IMR-90 (cell line): ENCODE measurements at places on chromosomes 7 and 10. TPM values are rescaled to one million over a fixed set of nuclear protein-coding genes. Genes with fewer than 3 reads are reported as not detected.

- peak; percentile 36 for DNase-seq
Measured at GRCh38 chr10:51386248-51386885, 312.1 kb downstream of the PRKG1 start.

DNA sequence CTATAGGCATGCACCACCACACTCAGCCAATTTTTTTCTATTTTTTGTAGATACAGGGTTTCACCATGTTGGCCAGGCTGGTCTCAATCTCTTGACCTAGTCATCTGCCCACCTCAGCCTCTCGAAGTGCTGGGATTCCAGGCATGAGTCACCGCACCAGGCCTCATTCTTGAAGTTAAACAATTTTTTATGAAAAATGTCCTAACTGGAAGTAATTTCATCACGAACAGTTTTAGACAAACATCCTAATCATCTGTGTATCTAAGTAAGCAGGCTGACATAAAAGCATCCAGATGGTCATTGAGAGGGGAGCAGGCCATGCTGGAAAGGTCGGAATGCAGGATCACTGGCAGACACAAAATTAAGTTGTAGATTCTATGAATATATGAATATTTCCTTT lies 269.1 kb downstream of the ZMYND11 start:
- peak; percentile 93 for DNase-seq

DNA sequence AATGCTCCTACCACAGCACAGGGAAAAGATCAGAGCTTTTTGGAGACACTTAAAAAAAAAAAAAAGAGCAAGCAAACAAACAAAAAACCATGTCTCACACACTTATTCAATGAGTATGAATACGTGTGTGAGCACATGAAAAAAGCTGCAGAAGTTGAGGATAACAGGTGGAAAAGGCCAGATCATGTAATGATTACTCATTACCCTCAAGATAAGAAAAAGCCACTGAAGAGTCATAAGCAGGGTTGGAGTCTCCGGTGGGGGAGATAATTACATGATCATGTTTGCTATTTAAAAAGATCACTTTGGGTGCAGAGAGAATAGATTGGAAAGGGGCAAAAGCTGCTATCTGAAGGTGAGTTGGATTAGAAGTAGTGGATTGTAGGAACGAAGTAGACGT lies 77.0 kb downstream of the POU6F2 start:
- no peak for DNase-seq

DNA sequence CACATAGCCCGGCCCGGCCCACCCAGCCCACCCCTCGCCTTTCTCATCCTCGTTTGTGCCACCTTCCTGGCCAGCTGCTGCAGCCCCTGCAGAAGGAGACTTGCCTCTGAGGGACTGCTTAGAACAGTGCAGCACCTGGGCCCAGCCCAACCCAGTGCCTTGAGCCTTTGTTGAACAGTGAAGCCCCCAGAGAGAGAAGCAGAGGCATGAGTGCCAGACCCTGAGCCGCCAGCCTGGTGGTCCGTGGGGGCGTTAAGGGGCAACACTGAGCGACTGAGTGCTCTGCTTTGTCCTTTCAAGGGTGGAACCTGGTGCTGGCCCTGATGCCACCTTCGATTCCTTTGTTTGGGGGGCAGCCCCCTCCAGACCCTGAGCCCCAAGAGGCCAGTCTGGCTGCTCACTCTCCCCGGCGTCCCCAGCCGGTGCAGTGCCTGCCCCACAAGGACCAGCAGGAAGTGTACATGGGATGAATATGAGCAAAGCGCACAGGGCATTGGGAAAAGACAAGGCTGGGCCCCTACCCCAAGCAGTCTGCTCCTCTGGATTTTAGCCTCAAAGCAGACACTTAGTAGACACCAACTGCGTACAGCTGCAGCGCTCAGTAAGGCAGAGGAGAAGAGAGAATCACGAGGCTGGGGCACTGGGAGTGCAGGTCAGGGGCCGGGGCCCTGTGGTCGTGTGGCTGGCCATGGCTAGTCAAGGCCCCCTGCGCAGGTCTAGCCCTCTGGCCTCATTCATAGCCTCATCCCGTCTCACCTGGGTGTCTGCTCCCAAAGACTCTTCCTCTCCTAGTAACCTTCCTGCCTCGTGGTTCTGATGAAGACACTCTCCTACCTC lies 95.9 kb downstream of the RGS10 start:
- DNase-seq, result no peak

GRCh38 chr10:127129104-127129503 lies 67.3 kb downstream of the INSYN2A start:
- DNase-seq, result no peak

DNA sequence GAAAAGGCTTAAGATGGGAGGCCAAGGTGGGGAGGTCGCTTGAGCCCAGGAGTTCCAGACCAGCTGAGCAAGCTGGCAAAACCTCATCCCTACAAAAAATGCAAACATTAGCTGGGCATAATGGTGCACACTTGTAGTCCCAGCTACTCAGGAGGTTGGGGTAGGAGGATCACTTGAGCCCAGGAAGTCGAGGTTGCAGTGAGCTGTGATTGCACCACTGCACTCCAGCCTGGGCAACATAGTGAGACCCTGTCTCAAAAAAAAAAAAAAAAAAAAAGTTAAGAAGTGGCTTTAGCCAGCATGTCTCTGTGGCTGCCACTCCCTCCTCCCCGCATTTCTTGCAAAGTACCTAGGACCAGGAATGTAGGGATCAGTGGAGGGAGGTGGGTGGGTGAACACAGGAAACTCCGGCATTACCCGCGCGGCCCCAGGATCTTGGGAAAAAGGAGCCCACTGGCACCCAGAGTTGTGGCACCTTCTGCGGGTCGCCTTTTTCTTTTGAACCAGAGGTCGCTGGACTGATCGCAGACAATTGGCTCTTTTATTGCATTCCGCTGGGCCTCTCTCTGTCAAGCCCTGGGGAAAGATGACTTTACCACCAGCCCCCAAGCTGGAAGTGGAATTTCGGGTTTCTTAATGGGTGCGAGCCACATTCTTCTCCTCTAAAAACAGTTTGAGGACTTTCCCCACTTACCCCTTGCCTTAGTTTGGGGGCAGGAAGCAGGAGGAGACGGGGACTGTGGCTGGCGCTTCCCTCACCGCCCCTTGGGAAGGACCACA lies 3.5 kb downstream of the VGF start:
- DNase-seq, result no peak

FXYD4 gene
- total RNA-seq, result not detected in 2 replicates

- no peak for DNase-seq
Measured at GRCh38 chr7:101860316-101861217, 43.1 kb downstream of the CUX1 start.
